ENCODE measurements at places on chromosomes 3 and 15. TPM values are rescaled to one million over a fixed set of nuclear protein-coding genes. Genes with fewer than 3 reads are reported as not detected.

DNA sequence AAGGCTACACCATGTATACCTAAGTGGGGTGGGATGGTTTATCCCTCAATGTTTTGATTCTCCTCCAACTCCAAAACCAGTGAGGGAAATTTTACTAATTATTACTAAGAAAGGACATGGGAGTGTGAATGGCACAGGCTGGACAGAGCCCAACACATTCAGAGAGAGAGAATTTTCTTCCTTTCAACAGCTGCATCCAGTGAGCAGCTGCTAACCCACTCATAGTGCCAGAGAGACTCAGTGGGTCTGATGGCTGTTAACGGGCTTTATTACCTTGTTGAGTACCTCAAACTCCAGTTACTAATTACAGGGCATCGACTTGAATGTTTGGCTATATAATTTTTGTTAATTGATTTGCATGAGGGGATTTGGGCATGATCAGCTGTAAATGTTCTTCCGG, 75.8 kb downstream of the RORA start:
- no peak for DNase-seq

- no peak for DNase-seq
Measured at GRCh38 chr3:42660131-42660715, 6.7 kb downstream of the ZBTB47 start.

Gene APOD
- not detected for total RNA-seq

Gene SEMA3F
- total RNA-seq = 10.2 TPM

All from renal cortical epithelial cell (primary cell).